SK-MEL-5 (cell line): ENCODE measurements at places on chromosomes 4 and X. TPM values are rescaled to one million over a fixed set of nuclear protein-coding genes. Genes with fewer than 3 reads are reported as not detected.

- peak; percentile 73 for DNase-seq
Observed at GRCh38 chrX:2690856-2691542, at the start of gene CD99. Gene CD99 (plus strand): TSS chrX:2691295. CDS start chrX:2691361, 66 bp downstream.

DNA sequence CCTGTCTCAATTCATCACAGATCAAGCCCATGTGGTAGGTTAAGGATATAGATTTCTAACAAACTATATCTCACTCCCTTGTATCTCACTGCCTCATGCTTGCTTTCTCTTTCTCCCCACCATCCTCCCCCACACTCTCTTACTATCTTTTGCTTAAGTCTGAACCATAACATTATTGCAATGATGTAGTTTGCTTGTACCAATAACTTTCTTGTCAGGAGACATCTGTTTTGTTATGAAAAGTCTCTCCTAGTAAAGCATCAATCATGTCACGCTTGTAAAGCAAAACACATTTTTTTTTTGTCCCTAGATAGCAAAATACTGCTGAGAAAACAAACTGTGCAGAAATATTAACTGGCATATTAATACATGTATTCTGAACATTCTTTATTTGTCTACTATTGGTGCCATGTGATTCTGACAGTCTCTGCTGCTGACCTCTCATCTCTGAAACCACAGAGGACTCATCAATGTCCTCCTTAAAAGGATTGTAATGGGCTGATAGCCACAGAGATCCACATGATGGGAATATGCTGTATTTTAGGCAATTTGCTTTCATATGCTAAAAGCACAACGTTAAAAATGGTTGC lies 217.5 kb downstream of the VEGFC start:
- DNase-seq: no peak

DNA sequence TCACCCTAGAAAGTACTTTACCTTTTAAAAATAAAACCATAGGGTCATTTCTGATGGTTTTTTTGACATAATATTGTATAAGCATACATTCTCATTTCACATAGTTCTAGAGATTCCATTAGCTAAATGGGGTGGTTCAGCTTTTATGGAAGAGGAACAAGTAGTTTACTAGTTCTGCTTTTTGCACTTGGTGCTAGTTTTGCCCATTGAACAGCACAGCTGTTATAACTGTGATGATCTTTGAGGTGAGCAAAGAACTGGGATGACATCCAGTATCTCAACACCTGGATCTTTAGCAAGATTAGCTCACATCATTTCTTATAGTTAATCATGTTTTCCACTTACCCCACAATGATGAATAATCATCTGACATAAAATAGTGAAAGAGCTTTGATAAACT lies 40.9 kb downstream of the MOB1B start:
- DNase-seq: no peak

GRCh38 chr4:88195328-88196012 lies 37.0 kb upstream of the ABCG2 start:
- no peak for DNase-seq

GRCh38 chrX:98380556-98380955 lies 1496.8 kb downstream of the RPA4 start:
- no peak for DNase-seq

- DNase-seq: no peak
Observed at GRCh38 chrX:134658002-134658759, at the start of gene PLAC1. Gene PLAC1 (minus strand): TSS chrX:134658471. CDS start chrX:134566682, 91,789 bp downstream.

GRCh38 chrX:153580700-153581386 lies 18.1 kb downstream of the CCNQ start:
- peak; percentile 53 for DNase-seq

DNA sequence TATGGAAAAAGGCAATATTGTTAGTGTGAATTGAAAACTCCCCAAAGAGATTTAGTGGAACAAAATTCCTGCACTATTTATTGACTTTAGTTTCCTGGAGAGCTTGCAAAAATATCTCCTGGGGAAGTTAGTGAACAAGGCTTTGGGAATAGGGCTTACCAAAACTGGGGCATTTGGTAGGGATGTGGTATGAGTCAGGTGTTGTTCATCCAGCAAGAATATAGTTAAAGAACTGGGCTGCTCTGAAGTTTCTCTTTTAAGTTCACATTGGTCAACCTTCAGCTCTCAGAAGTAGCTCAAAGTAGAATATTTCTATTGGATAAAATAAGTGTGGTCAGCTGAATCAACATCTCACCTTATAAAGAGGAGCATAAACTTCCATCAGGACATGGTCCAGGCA lies 185.0 kb downstream of the CPE start:
- no peak for DNase-seq

- peak; percentile 74 for DNase-seq
Observed at GRCh38 chr4:165207431-165208220, at the start of gene KLHL2. Gene KLHL2 (plus strand): TSS chr4:165207561. CDS start chr4:165207877, 316 bp downstream.

- DNase-seq: no peak
Observed at GRCh38 chr4:97867557-97868091, 275.7 kb downstream of the STPG2 start.

- peak; percentile 37 for DNase-seq
Observed at GRCh38 chr4:54400802-54401201, 171.7 kb downstream of the PDGFRA start.

GRCh38 chr4:159341522-159341921 lies 238.6 kb downstream of the RAPGEF2 start:
- DNase-seq: no peak

DNA sequence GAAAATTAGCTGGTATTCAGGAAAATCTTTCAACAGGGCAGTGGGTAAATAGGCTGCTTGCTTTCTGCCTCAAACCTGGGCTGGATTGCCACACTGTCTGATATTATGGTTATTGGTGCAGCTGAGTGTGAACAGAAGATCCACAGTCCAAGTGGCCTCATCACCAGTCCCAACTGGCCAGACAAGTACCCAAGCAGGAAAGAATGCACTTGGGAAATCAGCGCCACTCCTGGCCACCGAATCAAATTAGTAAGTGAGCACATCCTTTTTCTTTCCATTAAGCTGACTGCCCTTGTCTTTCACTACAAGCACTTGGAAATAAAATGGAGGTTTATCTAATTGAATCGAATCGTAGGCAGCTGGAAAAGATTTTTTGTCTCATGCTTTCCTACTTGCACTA lies 204.7 kb downstream of the TLL1 start:
- DNase-seq: no peak

- no peak for DNase-seq
Observed at GRCh38 chr4:110733901-110734300, 111.0 kb upstream of the PITX2 start.

- DNase-seq: no peak
Observed at GRCh38 chr4:100517864-100518341, at the start of gene EMCN. Gene EMCN (minus strand): TSS chr4:100518022. CDS start chr4:100517914, 108 bp downstream.

DNA sequence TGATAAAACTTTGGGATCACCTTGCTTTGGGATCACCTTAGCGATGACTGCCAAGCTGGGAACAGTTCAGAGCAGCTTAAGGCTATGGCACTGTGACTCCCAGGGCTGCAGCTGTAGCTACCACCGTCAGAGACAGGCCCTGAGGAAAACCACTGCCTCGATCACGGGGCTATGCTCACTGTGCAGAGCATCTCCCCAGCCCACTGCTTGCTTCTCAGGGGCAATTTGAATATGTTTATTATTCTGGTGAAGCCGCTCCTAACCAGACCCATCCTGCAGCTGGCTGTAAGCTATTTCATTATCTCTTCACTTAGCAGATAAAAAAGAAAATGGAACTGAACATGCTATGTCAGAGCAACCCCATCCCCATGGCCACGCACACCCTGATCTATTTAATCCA lies 328.5 kb downstream of the EVC2 start:
- no peak for DNase-seq

DNA sequence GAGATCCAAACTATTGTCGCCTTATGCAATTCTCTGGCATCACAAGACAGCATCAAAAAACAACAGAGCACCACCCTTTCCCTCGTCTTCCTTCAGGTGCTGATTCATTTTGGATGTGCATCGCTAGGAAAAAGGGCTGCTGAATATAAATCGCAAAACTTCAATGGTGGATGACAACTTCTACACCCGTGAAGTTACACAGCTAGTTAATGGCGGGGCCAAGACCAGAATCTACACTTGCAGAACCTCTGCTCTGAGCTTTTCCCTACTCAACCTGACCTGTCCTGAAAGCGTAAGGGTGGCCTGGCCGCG lies 674 bp downstream of the GNPDA2 start:
- no peak for DNase-seq

GRCh38 chr4:151485541-151486131 lies 76.7 kb downstream of the FHIP1A start:
- DNase-seq: no peak

DNA sequence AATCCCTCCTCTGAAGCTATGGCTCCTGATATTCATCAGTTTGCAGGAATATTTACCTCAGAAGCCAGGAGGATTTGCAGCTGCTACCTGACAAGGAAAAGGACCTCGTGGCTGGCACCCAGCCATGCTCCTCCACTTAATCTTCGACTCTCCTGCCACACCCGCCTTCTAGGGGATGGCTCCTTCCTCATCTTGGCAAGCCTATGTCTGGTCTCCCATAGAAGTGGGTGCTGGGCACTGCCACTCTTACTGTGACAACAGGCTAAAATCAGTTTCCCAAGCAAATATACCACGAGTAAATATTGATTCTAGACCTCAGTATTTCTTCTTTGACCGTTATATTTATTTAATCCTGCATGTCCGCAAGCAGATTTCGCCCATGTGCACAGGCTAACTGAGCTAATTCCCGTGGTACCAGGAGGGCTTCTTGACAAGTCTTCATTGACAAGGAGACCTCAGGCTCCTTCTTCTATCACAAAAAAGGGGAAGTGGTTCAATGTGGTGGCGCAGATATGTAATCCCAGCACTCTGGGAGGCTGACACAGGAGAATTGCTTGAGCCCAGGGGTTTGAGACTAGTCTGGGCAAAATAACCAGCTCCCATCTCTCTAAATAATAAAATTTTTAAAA lies 52.6 kb upstream of the DCTD start:
- DNase-seq: no peak

DNA sequence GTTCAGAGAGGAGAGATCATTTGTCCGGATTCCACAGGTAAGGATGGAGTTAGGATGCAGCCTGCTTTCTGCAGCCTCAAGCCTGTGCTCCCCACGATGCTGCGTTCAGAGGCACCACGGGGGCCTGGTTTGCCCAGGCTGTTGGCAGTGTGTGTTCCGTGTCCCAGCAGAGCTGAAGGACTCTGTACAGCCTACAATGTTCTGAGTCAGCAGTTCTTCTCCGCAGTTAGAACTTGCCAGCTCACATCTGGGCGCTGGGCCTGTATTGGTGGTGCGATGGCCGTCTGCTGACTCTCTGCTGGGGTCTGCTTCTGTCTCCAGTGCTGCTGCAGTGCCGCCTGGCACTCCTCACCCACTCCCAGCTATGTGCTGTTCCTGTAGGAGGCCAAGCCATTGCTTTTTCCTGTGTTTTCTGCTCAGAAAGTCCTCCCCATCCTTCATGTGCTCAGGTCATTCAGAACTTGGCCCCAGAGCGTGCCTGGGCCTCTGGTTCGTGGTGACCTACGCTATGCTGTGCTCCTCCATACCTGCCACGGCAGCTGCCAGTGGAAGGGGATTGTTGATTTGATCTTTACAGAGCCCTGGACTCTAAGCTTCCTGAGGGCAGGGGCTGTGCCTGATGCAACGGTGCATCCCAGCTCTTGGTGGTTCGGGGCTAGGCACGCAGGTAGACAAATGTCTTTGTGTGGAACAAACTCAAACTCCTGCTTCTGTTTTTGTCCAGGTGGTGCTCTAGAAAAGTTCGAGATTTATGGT lies 42.6 kb upstream of the TADA2B start:
- DNase-seq: no peak

DNA sequence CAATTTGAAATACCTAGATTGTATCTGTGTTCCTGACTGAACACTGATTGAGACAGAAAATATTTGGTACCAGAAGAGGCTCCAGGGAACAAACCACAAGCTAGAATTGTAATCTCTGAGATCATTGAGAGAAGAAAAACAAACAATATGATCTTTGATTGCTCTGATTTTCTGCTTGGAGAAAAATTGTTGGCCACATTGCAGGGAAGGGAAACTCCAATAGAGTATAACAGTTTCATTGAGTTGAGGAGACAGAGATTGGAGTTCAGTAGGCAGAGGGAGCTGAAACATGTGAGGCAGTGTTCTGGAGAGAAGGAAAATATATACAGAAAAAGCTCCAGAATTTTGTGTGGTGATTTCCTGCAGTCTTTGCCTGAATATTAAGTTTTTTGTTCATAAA lies 158.2 kb downstream of the C4orf33 start:
- DNase-seq: peak; percentile 23

- DNase-seq: peak; percentile 17
Observed at GRCh38 chr4:139704915-139705485, 39.4 kb downstream of the MGST2 start.

DNA sequence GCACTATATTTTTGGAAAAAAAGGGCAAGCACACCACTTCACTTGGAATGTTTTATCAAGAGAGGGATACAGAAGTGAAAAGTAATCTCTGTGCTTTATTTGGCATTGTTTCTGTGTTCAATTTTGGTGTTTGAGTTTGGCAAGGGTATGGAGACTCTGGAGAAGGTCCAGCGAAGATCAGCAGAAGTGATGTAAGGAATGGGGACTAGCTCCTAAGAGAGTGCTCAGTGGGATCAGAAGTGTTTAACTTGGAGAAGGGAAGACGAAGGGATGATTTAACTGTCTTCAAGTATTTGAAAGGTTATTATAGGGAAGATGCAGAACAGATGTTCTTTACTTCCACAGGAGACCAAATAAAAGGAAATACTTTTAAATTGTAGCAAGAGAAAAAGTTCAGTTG lies 74.3 kb downstream of the CFAP299 start:
- no peak for DNase-seq

- DNase-seq: no peak
Observed at GRCh38 chr4:147496500-147496899, 15.6 kb downstream of the EDNRA start.

GRCh38 chr4:150436598-150437370 lies 145.2 kb upstream of the MAB21L2 start:
- DNase-seq: no peak

GRCh38 chr4:99221980-99222379 lies 2.9 kb upstream of the ADH6 start:
- peak; percentile 1 for DNase-seq

GRCh38 chrX:26778320-26778888 lies 562.4 kb downstream of the MAGEB5 start:
- DNase-seq: no peak

GRCh38 chr4:147117431-147117830 lies 171.8 kb upstream of the TTC29 start:
- DNase-seq: no peak

- no peak for DNase-seq
Observed at GRCh38 chr4:85591406-85592098, 116.6 kb downstream of the ARHGAP24 start.

IL21 gene
- not detected in 2 replicates for total RNA-seq

NXF3 gene
- total RNA-seq: not detected in 2 replicates

COL25A1 gene
- total RNA-seq: 7.5 and 10.4 TPM in 2 replicates

GIMD1 gene
- not detected in 2 replicates for total RNA-seq

GDPD2 gene
- not detected in 2 replicates for total RNA-seq

CLDN34 gene
- total RNA-seq: not detected in 2 replicates

TXK gene
- total RNA-seq: 0.13 TPM in 1 of 2 replicates, not detected in the other

PNMA6E gene
- not detected in 2 replicates for total RNA-seq

HSD17B13 gene
- not detected in 2 replicates for total RNA-seq

SFRP2 gene
- not detected in 2 replicates for total RNA-seq

SPATA4 gene
- total RNA-seq: not detected in 2 replicates

UNC5C gene
- 0.43 and 0.50 TPM in 2 replicates for total RNA-seq

MAOA gene
- total RNA-seq: 0.21 and 0.32 TPM in 2 replicates

CT45A10 gene
- total RNA-seq: 141 and 152 TPM in 2 replicates

MAP7D2 gene
- total RNA-seq: 1.9 and 3.5 TPM in 2 replicates

TMEM31 gene
- total RNA-seq: not detected in 2 replicates

HMGB3 gene
- total RNA-seq: 47.0 and 47.7 TPM in 2 replicates

DKK2 gene
- total RNA-seq: 3.8 and 4.4 TPM in 2 replicates

UCHL1 gene
- not detected in 2 replicates for total RNA-seq

SPANXA1 gene
- 0.43 TPM in 1 of 2 replicates, not detected in the other for total RNA-seq
